NCI-H2171 (cell line): ENCODE measurements at places on chromosomes 3 and 15.

- no peak for DNase-seq
Measured at GRCh38 chr3:57972531-57973111, 35.6 kb upstream of the FLNB start.

GRCh38 chr3:139574026-139574947 is 34.7 kb upstream of the RBP1 start:
- DNase-seq, result no peak

GRCh38 chr3:149969110-149969939 is 1.4 kb downstream of the PFN2 start:
- peak; percentile 51 for DNase-seq

- no peak for DNase-seq
Measured at GRCh38 chr3:49716691-49717210, 2.7 kb downstream of the AMIGO3 start.

GRCh38 chr3:165158011-165158410 is 38.2 kb downstream of the SLITRK3 start:
- no peak for DNase-seq

- no peak for DNase-seq
Measured at GRCh38 chr3:177459401-177459800, 262.1 kb upstream of the TBL1XR1 start.

GRCh38 chr3:167740961-167741587 is 5.6 kb downstream of the SERPINI1 start:
- no peak for DNase-seq

- DNase-seq, result no peak
Measured at GRCh38 chr3:27253391-27253790, 115.8 kb downstream of the NEK10 start.

GRCh38 chr3:121718205-121718846 is 31.2 kb downstream of the GOLGB1 start:
- DNase-seq, result no peak

DNA sequence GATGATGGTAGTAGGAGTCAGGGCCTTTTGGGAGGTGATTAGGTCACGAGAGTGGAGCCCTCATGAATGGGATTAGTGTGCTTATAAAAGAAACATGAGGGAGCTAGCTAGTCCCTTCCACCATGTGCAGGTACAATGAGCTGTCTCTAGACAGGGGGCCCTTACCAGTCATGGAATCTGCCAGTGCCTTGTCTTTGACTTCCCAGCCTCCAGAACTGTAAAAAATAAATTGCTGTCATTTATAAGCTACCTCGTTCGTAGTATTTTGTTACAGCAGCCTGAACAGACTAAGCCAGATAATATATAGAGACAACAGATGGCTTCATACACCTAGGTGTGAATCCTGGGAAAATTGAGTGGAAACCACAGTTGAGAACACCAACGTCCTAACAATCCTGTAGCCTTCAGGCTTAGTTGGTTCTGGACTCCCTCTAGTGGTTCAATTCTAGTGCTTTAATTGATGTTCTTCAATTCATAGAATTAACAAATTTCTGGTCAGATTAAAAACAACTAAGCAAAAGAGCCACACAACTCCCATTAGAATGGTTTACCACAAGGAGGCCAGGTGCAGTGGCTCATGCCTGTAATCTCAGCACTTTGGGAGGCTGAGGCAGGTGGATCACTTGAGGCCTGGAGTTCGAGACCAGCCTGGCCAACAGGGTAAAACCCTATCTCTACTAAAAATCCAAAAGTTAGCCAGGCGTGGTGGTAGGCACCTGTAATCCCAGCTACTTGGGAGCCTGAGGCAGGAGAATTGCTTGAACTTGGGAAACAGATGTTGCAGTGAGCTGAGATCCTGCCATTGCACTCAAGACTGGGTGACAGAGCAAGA is 21.3 kb upstream of the GATM start:
- DNase-seq, result peak; percentile 71

DNA sequence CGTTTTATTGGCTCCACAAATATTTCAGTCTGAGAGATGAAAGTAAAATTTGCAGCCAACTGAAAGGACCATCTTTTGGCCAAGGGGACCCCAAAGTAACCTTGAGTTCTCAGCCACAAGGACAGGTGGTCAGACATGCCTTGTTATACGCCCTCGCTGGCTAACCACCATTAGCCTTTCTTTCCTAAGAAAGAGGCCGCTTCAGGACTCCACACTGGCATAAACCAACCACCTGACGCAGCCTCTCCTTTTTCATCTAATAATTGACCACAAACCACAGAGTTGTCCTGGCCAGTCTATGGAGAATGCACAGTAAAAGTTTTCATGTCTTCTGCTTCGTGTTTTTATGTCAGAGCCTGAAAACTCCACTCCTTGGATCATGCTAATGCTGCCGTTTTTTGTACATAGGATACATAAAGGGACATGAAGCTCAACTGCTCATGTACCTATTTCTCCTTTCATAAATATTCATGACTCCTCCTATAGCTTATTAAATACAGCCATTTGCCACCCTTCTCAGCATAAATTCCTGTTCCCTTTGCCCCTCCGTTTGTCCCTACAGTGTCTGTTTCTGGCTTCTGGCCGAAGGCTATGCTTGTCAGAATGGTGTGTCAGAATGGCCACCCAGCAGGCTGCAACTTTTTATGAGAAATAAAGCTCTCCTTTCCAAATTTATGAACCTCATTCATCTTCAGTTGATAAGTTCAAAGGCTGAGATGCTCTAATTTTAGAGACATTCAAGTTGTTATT is 374.1 kb upstream of the RBMS3 start:
- DNase-seq, result no peak

DNA sequence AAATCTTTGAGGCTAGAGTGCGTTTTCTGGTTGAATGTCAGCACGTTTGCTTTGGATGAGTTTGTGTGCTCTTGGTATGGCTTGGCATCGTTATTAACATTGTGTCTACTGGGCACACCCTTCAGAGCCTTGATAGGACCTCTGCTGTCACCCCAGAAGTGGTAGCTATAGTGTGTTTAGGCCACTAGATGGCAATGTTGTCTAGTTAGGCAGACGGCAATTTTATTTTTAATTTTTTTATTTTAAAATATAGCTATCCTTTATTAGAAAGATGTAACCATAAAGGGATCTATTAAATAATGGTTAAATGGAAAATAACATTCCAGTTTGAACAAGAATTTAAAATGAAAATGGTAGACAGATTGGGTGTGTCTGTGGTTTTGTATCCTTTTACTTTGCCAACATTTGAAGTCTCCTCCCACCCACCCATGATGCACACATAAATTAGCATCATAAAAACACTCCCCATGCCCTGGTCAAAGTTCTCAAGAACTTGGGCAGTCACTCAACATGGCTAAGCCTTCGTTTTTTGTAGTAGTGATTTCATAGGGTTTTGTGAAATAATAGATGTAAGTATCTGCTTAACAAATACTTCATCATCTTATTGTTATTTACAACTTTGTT is 200.7 kb downstream of the KCNH8 start:
- no peak for DNase-seq

- no peak for DNase-seq
Measured at GRCh38 chr15:63292771-63293170, 15.4 kb downstream of the APH1B start.

DNA sequence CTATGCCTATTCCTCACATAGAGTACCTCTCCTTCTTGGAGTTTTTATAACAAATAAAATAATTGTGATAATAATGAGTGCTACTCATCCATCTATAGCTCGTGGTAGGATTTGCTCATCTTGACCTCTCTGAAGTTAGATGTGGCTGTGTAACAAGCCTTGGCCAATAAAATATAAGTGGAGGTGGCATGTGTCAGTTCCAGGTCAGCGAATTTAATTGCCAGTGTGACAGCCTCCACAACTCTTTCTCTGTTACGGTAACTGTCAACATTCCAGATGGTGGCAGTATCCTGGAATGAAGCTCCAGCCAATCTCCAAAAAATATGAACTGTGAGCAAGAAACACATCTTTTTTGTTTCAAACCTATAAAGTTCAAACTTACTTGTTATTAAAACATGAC is 13.8 kb downstream of the CLRN1 start:
- DNase-seq, result no peak

DNA sequence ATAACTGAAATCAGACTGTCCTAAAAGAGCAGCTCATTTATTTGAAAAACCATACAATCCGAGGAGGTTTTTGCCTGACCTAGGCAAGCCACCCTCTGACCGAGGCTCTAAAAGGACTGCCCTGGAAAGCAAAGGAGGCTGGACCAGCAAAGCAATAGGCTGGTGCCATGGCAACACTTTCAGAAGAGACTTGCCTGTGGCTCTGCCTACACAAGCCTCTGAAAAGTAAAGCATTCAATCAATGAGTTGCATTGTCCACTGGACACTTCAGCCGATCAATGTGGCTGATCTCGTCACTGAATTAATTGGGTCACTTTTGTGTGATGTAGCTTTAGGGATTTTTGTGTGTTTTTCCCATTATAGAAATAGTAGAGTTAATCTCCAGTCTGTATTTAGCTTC is 99.1 kb upstream of the SEMA6D start:
- no peak for DNase-seq

DNA sequence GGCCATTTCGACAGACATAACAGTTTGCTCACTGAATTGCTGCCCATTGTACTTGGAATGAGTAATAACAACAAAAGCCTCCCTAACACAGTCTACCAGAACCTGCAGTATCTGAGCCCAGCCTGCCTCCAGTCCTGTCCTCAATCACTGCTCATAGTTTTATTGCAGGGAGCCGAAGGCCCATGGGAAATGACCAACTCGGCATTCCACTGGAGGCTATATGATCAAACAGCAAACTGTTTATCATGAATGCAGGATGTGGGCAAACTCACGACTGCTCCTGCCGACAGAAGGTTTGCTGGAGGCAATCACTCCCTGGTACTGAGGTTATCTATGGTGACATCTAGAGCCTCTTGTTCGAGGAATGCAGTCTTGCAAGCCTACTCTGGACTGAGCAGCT is 46.3 kb downstream of the LSM3 start:
- no peak for DNase-seq

DNA sequence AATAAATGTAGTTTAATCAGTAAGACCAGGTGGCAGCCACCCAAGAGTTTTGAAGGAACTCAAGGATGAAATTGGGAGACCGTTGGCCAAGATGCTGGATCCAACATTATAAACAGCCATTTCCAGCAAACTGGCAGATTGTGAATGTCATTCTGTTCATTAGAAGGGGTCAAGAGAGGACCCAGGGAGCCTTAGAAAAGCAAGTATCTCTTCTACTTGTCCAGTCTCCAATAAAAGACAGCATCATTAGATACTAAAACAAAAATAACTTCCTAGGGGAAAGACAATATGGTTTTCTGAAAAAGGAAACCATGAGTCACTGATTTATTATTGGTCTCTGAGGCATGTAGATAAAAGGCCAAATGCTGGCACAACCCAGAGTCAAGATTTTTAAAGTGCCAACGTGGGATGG is 67.9 kb downstream of the GADL1 start:
- DNase-seq, result no peak

GRCh38 chr3:45596290-45596791 is 1.8 kb downstream of the LIMD1 start:
- no peak for DNase-seq

- no peak for DNase-seq
Measured at GRCh38 chr15:90875549-90875981, 7.2 kb downstream of the FURIN start.

GRCh38 chr15:46961795-46962194 is 755.5 kb upstream of the SEMA6D start:
- DNase-seq, result no peak

- DNase-seq, result no peak
Measured at GRCh38 chr3:13839726-13840340, 40.0 kb downstream of the WNT7A start.

- peak; percentile 14 for DNase-seq
Measured at GRCh38 chr3:72185549-72186399, 400.8 kb upstream of the PROK2 start.
